ENCODE measurements at places on chromosomes 4 and X. TPM values are rescaled to one million over a fixed set of nuclear protein-coding genes. Genes with fewer than 3 reads are reported as not detected.

DNA sequence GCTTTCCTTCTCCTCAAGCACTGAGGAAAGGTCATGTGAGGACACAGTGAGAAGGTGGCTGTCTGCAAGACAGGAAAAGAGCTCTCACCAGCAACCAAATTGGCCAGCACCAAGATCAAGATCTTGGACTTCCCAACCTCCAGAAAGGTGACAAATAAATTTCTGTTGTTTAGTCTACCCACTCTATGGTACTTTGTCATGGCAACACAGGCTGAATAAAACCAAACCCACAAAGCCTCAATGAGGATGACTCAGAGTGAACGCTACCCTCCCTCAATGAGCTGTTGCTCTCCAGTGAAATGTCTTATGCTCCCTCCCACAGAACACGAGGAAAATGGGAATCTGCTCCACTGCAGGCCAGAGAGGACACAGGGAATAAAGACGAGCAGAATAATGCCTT lies 244.1 kb downstream of the RAB28 start:
- DNase-seq, result no peak
- no peaks in the 10 kb centered on the region for H3K36me3 ChIP-seq
- no peak overlapping the region for H3K4me3 ChIP-seq

DNA sequence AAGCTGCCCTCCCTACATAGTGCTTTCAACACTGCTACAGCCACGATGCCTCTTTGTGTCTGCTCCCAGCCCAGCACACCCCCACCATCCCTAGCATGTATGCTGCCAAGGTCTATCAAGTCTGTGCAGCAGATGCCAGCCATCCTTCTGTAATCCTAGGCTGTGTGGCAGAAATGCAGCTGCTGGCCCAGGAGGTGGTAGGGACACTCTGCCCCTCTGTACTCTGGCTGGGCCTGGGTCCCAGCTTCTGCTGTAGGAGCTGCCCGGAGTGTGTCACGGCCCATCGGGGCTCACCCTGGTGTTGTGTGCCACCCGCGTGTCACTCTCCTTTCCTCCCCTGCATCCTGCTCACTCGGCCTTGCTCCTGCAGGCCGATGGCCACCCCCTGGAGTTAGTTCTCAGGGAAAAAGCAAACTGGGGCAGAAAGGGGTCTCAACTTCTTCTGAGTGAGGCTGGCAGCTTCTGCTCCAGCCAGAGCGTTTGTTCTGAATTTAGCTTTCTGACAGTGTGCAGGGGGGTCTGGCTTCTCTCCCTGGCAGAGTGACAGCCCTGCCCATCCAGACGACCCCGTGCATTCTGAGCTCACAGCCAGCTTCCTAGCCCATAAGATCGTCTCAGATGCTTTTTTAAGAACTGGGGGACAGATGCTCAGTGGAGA lies 22.7 kb downstream of the PSAPL1 start:
- H3K27ac ChIP-seq, result no peak overlapping the region
- H3K36me3 ChIP-seq, result no peaks in the 10 kb centered on the region
- no peak overlapping the region for H3K4me3 ChIP-seq

GRCh38 chrX:24168807-24169206 lies 19.3 kb downstream of the ZFX start:
- H3K4me1 ChIP-seq, result peaks cover 34% of the 10 kb centered on the region
- DNase-seq, result no peak
- no peak overlapping the region for H3K27ac ChIP-seq

- H3K27ac ChIP-seq, result no peak overlapping the region
- no peaks in the 10 kb centered on the region for H3K27me3 ChIP-seq
- H3K4me1 ChIP-seq, result no peaks in the 10 kb centered on the region
- H3K36me3 ChIP-seq, result no peaks in the 10 kb centered on the region
- no peak for DNase-seq
Observed at GRCh38 chr4:165994701-165995100, 121.7 kb downstream of the TLL1 start.

Gene AFF2
- 10.2 TPM for total RNA-seq

DNA sequence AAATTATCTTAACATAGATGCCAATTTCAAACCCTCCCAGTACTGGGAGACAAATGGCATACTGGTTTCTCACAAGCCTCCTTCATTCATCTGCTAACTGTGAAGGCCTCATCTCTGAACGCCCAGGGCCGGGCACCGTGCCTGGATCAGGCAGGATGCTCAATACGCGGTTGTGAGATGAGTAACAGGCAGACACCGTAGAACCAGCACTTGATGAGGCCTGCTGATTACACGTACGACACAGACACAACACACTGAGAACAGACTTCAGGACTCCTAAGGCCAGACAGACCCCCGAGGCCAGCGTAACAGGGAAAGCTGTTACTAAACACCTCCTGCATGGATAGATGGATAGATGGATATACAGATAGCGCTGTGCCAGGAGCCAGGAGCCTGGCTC lies 154.6 kb downstream of the AFAP1 start:
- no peaks in the 10 kb centered on the region for H3K27me3 ChIP-seq
- H3K4me1 ChIP-seq, result peaks cover 9% of the 10 kb centered on the region

Gene CT45A3
- total RNA-seq, result not detected
